EH (cell line): ENCODE measurements at places on chromosomes 3 and 15.

GRCh38 chr3:158700559-158700958 lies 28.1 kb upstream of the LXN start:
- DNase-seq: no peak

GRCh38 chr3:157248590-157249422 lies 88.9 kb upstream of the CCNL1 start:
- DNase-seq: peak; percentile 92

GRCh38 chr3:102444101-102444500 lies 9.3 kb downstream of the ZPLD1 start:
- peak; percentile 6 for DNase-seq

DNA sequence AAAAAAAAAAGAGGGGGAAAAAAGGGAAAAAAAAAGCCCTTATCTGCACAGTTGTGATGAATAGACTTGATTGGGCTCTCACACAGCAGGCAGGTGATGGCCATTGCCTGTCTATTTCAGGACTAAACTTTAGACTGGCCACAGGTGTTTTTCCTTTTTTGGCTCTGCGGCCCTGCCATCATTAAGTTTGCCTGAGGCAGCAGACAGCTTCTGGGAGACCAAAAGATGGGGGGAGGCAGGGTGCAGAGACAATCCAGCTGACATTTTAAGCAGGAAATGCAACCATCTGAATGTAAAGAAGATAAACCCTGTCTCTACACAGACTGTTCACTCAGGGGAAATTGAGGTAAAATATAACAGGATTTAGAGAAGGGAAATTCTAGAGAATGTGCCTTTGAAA lies 295.0 kb upstream of the KCNH8 start:
- no peak for DNase-seq

- no peak for DNase-seq
Observed at GRCh38 chr3:26668696-26669095, 46.1 kb downstream of the LRRC3B start.

GRCh38 chr3:125079675-125080045 lies 23.9 kb upstream of the HEG1 start:
- DNase-seq: peak; percentile 69

- DNase-seq: no peak
Observed at GRCh38 chr3:79477242-79477641, 290.6 kb downstream of the ROBO1 start.

- no peak for DNase-seq
Observed at GRCh38 chr3:88189361-88189810, 39.6 kb downstream of the C3orf38 start.

GRCh38 chr3:106440672-106441071 lies 571.9 kb upstream of the CBLB start:
- no peak for DNase-seq

DNA sequence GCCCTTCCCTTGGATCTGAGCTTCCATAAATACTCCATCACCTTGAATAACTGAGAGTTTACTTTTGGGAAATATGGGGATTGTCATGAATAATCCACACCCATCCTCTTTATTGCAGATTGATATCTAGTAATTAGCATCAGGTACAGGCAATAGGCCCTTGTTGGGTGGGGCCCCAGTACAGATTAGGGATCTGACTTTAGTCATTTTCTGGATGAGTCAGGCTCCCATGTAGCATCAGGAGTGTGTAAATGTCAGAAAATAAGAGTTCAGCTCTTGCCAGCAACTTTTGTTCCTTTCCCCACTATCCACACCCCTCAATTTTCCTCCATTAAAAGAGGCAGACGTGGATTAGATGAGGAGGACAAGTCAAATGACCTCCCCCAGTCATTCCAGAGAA lies 17.7 kb upstream of the SNRK start:
- no peak for DNase-seq

DNA sequence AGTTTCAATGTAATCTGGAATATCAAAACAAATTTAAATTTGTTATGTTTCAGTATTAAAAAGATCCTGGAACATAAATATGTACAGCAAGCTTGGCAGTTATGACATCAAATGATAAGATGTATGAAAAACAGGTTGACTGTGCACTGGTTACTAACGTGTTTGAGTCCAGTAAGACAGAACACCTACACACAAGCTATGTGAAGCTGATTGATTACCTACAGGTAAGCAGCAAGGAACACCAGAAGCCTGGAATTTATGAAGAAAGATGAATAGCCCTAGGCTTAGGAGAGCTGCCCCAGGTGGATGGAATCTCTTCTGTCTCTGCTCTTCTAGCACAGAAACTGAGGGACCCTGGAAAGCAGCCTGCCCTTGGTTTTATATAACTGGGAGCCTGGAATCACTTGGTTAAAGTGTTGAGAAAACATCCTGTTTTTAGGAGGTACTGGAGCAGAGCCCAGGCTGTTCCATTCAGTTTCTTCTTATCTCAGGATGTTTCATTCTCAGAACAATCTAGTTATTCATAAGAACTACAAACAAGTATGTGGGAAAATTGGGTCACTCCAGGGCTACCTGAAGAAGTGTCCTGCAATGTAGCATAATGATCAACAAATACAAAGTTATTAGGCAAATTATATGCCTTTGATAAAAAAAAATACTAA lies 36.3 kb downstream of the SLITRK3 start:
- DNase-seq: no peak

DNA sequence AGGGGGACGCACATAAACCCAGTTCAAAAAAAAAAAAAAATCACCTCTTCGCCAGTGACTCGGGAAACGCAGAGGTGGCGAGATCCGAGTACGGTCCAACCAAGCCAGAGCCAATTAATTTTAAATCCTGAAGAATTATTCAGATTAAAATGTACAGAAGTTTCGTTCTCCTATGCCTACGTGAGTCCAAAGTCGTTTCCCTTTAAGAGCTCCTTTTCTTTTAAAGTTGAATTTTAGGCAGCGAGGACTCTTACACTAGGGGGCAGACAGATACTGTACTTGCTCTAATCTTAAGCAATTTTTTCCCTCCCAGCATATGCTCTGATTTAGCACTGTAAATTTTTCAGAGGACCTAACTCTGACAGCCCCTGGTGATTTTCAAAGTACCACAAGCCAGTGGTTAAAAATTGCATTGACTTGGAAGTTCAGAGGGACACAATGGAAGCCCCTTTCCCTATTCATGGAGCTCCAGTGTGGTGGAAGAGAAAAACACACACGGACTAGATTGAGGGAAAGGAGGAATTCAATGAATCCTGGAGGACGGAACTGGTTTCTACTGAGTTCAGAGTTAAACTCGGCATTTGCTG lies 3.3 kb upstream of the NR2F2 start:
- DNase-seq: peak; percentile 90

DNA sequence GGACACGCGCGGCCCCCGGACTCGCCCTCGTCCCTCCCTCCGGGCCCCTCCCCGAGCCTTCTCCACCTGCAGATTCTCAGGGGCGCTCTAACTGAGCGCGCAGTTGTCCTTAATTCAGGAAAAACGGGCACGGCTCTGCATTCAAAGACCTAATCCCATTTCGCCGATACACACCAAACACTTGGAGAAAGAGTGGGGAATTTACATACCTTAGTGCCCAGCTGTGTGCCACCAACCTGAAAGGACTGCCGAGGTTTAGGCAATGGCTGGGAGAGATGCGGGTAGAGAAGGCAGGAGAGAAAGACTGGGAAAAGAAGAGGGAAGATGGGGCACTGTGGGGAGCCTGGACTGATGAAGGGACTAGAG lies 21.8 kb downstream of the IGDCC3 start:
- no peak for DNase-seq

- no peak for DNase-seq
Observed at GRCh38 chr3:151501923-151502632, 41.2 kb upstream of the IGSF10 start.

DNA sequence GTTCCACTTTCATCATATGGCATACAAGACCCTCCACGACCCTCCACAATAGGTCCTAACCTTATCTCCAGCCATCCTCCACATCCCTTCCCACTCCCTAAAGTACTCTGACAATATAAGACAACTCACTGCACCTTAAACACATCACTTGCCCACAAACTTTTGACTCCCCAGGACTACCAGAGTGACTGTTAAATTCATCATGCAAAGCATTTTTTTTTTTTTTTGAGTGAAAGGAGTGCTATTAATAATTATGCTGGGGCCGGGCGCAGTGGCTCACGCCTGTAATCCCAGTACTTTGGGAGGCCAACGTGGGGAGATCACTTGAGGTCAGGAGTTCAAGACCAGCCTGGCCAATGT lies 55.8 kb downstream of the OSBPL10 start:
- no peak for DNase-seq

- DNase-seq: no peak
Observed at GRCh38 chr15:66654739-66655375, 47.2 kb upstream of the SMAD6 start.

DNA sequence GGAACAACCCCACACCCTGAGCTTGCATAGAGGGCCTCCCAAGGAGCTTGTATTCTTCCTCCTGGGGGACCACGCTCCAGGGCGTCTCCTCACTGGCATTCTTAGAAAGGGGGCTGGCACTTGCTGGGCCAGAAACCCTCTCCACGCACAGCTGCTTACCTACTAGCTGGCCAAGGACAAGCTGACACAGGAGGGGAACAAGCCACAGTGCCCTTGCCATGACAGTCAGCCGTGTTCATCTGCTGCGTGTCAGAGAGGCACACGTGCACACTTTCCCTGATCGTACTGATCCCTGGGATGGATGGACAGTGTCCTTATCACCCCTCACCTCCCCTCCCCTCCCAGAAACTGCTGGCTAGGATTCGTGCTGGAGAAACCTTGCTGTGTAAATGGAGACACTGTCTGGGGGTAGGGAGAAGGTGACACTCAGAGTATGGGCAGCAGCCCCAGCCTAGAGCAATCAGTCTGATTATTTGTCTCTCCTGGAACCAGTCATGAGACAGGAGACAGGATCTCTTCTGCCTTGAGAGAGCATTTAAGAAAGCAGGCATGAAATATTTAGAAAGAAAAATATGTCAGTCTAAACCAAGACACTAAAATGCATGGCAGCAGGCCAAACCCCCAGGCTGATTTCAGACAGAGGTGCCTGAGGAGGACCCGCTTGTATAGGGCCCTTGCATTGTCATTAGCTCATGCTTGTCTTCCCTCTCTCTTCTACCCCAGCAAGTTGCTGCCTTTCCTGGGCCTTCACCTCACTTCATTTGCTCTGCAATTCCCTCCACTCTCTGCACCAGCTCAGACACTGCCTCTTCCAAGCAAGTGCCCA lies 311.8 kb upstream of the TRIM42 start:
- no peak for DNase-seq

DNA sequence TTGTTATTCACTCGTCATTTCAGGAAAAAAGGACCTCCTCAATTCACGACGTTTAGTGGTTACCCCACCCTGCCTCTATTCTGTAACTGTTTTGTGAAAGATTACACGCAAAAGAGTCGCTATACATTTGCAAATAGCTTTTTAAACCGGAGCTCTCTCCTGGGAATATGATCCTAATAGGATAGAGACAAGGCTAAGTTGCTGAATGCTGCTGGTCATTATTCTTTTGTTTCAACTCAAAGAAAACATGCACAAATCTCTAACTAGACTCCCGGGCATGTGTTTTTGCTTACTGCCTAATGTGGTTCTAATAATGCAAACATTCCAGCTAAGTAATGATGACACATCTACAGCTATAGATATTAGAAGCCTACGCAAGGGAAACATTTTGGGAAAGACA lies 214.6 kb upstream of the MDFIC2 start:
- peak; percentile 33 for DNase-seq

DNA sequence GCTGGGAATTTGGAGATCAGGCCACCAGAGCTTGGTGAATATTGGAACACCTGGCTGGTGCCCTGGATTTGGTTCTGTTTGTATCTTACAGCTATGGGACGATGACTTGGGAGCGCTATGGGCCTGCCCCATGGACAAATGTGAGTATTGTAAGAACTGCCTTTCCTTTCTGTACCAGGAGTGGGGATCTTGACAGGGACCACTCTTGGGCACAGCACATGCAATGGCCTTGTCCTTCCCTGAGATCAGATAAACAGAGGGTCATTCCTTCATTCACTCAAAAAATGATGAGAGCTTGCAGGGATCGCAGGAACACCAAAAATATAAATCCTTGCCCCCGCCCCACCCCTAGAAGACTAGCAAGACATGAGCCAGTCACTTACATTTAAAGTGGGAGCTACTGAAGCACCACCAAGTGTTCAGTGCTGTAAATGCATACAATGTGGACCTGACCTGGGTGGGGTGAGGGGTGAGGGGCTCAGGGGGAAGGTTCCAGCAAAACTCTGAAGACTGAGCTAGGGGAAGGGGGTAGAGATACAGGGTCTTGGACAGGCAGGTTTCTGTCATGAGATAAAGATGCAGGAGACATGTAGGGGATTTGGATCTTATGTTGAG lies 2.7 kb upstream of the CRELD1 start:
- no peak for DNase-seq

DNA sequence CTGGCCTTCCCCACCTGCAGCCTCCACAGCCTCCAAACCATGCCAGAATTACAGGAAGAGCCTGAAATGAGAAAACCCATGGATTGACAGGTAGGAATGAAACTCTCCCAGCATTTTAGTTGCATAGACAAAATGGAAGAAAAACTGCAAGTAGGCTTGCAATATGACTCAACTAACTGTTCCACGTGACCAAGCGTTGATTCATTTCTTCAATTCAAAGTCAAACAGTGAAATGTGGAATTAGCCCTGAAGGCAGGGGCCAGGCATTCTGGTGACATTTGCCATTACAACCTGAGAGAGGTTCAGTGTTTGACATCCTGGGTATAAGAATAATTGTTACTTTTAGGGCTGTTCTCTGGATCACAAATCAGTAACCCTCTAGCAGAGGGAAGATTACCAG lies 676.5 kb upstream of the CFAP20DC start:
- DNase-seq: no peak

DNA sequence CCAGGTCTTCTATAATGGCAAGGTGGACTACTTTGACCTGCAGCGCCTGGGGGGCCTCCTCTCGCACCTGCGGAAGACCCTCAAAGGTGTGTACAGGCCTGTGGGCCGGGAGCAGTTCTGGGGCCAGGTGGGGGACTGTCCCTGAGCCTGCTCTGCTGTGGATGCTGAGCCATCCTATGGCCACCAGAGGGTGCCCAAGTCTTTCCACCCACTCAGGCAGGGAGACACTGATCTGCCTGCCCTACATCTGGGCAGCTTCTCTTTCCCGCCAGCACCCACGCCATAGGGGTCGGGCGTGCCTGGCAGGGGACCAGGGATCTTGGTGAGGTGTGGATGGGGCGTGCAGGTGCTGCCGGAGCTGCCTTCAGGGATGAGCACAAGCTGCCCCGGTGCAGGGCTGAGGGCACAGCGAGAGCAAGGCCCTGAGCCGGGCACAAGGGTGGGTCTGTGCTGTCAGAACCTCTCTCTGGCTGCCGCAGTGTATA lies 14.1 kb downstream of the RNF123 start:
- DNase-seq: peak; percentile 75

- DNase-seq: peak; percentile 26
Observed at GRCh38 chr3:139204728-139205127, 139.1 kb upstream of the MRPS22 start.

DNA sequence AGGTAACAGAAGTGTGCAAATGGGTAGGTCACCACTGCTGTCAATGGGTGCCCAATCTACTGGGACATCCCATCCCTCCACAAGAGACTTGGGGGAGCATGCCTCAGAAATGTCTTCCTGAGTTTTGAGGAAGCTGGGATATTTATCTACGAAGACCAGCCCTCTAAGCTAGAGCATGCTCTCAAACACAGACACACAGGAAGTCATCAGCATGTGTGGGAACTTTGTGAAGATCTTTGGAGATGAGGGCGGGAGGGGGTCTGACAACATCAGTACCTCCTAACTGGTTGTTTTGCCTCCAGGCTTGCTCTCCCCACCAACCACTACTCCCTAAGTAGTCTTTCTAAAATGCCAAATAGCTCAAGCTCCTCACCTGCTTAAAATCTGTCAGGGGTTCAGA lies 3.5 kb upstream of the MEF2A start:
- no peak for DNase-seq
